ENCODE measurements at places on chromosomes 12 and 14.

GRCh38 chr12:55996201-55996714 lies 818 bp upstream of the SUOX start:
- peak; percentile 73 for DNase-seq

DNA sequence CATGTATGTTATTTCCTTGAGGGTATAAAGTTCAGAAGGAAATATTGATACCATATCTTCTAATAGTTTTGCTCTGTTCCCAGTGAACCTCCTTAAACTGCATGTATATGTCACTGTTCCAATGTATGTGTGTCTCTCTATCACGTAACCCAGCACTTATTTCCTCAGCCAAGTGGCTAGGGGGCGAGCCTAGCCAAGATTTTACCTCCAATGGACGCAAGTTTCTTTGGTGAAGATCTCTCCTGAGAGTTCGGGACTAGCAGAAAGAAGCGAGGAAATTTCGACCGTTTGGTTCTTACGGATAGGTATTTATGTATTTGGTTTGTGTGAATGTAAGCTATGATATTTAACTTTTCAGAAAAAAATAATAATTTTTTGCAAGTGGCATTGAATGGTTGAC lies 2.5 kb downstream of the SFSWAP start:
- no peak for DNase-seq

DNA sequence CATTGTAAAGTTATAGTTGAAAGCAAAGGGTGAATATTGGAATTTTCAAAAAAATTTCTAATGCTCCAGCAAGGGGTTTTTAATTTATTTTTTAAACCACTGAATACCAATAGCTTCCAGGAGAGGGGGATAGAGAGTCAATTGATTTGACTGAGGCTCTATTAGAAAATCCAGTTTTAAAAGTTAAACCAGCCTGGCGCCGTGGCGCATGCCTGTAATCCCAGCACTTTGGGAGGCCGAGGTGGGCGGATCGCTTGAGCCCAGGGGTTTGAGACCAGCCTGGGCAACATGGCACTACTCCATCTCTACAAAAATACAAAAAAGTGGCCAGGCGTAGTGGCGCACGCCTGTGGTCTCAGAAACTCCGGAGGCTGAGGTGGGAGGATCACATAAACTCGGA lies 150.1 kb downstream of the SLC38A4 start:
- DNase-seq: no peak

DNA sequence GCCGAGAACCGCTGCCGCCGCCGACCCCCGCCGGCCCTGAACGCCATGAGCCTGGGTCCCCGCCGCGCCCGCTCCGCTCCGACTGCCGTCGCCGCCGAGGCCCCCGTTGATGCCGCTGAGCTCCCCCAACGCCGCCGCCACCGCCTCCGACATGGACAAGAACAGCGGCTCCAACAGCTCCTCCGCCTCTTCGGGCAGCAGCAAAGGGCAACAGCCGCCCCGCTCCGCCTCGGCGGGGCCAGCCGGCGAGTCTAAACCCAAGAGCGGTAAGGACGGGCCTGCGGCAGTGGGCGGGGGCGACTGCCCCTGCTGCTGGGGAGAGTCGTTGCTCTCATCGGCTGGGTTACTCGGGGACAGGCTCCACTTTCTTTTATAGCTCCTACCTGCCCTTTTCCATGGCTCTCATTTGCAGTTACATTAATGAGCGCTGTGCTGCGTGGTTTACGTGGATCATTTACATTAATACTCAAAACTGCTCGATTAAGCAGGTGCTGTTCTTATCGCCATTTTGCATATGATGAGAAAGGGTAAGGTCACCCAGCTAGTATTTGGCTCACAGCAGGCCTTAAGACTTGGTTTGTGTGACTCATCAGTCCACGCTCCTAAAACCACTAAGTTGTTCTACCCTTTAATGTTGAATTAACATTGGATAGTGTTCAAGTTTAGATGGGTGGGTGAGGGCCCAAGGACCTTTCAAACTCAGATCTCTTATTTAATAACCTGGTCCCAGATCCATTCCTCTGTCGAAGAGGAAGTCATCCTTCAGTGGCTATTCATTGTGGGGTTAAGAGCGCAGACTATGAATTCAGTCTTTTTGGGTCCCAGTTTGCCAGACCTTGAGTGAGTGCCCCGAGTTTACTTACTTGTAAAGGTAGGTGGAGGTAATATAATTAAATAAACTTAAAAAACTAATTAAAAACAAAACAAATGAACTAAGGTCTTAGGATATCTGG lies 823 bp downstream of the RNF10 start:
- DNase-seq: peak; percentile 46

- no peak for DNase-seq
Measured at GRCh38 chr12:3214526-3215365, 137.6 kb downstream of the TSPAN9 start.

DNA sequence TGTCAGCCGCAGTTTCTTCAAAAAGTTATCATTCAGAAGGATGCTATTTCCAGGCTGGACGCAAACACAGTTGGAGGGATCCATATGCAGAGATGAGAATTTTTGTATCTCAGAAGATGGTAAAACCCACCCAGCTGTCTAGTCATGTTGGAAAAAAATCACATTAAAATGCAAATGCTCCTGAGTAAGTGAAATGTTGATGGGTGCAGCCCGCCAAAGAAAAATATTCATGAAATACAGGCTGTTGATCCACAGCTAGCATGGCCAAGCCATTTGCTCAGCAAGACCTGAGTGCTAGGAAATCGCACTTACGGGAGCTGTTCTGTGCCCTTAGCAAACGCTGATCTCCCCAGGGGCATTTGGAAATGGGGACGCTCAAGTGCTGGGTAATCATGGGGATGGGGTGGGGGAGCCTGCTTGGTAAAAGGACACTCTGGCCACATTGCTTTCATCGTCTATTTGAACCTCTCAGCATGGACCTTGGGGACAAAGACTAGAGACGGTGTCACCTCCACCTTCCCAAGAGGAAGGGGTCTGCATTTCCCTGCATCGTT lies 25.7 kb downstream of the TUNAR start:
- no peak for DNase-seq

- DNase-seq: no peak
Measured at GRCh38 chr12:42733911-42734310, 144.4 kb upstream of the PRICKLE1 start.

DNA sequence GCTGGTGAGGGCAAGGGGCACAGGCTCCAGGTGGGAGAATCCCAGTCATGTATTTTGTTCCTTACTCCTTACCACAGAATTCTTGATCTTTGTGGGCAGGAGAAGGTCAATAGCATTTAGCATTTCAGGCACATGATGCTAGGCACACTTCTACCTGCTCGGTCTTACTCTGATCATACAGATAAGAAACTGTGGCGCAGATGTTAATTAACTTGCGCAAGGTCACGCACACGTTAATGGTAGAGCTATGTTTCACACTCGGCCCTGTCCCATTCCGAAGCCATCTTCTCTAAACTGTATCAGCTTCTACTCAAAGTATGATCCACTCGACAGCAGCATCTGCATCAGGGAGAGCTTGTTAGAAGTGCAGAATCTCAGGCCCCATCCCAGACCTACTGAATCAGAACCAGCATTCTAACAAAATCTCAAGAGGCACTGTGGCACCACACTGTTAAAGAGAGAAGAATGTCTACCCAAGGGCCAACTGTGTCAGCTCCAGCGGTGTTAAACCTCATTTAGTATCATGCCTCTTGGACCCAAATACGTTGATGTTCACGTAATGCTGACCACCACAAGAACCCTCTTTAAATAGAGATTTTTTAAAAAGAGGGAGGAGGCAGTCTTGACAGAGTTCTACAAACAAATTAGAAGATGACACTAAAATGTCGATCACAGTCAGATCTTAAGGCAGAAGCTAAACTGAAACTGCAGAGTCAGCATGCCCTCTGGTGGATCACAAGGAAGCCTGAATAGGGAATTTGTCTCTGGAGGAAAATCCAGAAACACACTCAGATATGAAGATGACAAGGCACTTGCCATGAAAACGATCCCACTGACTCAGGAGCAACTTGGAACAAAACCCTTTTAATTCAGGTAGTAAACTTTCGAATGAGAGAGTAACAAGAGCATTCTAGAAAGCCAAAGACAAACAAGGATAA lies 7.3 kb downstream of the STXBP6 start:
- no peak for DNase-seq

- peak; percentile 19 for DNase-seq
Measured at GRCh38 chr12:54549774-54550451, 512 bp downstream of the PDE1B start.

- DNase-seq: no peak
Measured at GRCh38 chr14:20748439-20748838, 2.8 kb downstream of the EDDM3A start.

DNA sequence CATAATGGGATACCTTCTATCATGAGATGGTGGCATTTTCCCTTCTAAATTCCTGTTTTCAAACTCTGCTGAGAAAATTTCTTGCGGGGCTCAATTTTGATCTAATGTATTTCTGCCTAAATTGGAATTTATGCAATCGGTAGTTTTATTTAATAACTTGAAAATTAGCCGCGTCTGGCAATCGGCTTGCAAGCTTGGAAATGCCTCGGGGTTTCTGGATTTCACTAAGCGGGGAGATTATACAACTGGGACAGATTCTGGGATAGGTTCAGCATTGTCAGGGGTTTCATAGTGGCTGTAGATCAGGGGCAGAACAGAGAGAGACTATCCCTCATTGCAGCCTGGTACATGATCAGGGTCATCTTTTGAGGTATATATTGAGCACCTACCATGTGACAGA lies 8.6 kb downstream of the CCDC60 start:
- DNase-seq: no peak

GRCh38 chr12:21265932-21266331 lies 68.8 kb downstream of the SLCO1A2 start:
- DNase-seq: no peak

GRCh38 chr12:123602651-123603195 lies 824 bp downstream of the DDX55 start:
- no peak for DNase-seq

DNA sequence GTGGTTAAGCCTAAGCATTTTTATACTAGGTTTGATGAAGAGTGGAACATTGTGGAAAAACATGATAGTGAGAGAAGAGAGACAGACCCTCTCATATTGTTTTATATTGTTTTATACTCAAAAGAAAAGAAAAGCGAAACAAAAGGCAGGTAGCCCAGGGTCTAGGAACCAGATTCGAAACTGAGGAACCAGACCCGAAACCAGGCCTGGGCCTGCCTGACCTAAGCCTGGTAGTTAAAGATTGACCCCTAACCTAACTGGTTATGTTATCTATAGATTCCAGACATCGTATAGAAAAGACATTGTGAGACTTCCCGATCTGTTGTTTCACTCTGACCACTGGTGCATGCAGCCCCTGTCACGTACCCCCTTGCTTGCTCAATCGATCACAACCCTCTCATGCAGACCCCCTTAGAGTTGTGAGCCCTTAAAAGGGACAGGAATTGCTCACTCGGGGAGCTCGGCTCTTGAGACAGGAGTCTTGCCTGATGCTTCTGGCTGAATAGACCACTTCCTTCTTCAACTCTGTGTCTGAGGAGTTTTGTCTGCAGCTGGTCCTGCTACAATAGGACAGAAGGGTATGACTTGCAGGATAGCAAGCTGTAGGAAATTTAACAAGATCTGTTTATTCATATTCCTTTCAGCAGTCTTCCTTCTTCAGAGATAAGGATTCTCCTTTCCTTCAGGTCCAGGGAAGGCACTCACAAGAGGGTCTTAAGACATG lies 147.1 kb upstream of the PLEKHA5 start:
- DNase-seq: no peak

DNA sequence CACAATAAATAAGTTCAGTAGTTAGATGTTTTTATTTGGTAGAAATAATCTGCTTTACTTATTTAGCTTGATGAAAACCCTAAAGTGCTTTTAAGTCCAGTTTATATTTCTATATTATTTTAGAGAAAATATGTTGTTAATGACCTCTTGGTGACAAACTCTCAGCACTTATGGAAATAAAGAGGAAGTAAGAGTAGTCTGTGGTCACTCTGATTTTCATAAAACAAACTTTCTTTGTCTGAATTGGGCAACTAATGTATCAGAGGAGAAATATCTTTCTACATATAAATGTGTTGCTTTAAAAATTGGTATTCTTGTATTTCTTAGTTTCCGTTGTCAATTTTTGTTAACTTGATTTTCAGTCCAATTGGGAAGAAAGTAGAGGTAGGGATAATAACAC lies 878.9 kb upstream of the SEL1L start:
- DNase-seq: no peak

GRCh38 chr12:92743026-92743425 lies 40.2 kb downstream of the PLEKHG7 start:
- DNase-seq: no peak

DNA sequence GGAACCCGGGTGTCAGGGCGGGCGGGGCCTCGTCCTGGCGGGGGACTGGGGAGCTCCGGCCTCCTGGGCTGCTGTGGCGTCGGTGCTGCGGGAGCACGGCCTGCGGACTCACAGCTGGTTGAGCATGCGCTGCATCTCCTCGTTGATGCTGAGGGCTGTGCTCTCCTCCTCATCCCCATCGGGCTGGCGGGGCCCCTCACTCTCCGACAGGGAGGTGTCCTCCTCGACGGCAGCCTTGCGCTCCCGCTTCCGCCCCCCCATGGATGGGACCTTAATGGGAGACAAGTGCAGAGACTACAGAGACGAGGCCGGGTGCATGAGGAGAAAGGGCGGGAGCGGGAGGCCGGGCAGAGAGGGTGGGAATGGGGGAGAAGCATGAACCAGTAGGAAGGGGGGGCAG lies 7.3 kb downstream of the IFFO1 start:
- DNase-seq: no peak

GRCh38 chr14:42523666-42524065 lies 917.0 kb downstream of the LRFN5 start:
- DNase-seq: no peak

DNA sequence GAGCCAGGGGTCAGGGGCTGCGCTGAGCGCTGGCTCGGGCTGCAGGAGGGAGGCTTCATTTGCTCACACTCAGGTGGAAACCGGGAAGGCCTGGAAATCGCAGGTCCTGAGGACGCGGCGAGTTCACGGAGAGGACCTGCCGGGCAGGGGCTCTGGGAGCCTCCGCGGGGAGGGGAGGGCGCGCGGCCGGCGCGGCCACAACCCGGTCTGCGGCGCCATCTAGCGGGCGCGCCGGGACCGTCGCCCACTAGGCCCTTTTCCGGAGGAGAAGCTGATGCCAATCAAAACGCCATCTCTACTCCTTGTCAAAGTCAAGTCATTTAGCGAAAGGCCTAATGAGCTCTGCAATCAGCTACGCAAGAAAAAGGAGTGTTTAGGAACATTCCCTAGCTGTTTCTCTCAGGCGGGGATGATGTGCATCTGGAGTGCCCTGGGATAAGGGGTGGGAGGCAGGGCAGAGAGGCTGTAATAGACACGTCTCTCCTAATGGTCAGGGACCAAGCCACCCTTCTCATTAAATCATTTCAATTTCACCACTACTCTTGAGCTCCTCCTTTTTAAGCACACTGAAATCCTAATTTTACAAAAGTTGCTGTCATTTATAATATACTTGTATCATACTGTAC lies 885.8 kb upstream of the TMEM132C start:
- DNase-seq: no peak

DNA sequence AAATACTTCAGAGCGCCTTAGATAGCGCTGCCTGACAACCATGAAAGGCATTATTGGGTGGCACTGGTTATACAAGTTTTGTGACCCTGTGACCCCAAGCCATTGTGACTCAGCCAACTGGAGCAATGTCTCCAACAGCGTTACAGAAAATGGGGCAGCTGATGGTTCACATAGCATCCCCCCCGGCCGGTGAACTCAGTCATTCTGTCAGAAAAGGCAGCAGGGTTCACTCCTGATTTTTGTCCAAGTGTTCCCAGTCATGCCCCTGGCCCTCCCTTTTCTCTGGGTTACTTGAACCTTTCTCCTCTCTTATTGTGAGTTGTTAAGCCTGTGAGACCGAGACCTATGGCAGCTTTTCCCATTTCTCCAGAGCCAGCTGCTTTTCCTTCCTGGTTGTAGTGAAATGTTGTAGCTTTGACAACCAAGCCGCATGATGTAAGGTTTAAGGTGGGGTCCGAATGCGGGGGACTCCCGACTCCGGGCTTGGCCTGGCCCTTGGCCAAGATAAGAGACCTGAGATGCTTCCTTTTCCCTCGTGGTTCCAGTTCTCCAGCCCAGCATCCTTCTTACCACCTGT lies 22.0 kb downstream of the CD9 start:
- no peak for DNase-seq
